ENCODE measurements at places on chromosomes 7 and 10.
A peak's percentile ranks its signal among the peaks of the same experiment; 100 is the strongest.

GRCh38 chr10:15367296-15368085 is 3.6 kb downstream of the FAM171A1 start:
- no peak for DNase-seq

DNA sequence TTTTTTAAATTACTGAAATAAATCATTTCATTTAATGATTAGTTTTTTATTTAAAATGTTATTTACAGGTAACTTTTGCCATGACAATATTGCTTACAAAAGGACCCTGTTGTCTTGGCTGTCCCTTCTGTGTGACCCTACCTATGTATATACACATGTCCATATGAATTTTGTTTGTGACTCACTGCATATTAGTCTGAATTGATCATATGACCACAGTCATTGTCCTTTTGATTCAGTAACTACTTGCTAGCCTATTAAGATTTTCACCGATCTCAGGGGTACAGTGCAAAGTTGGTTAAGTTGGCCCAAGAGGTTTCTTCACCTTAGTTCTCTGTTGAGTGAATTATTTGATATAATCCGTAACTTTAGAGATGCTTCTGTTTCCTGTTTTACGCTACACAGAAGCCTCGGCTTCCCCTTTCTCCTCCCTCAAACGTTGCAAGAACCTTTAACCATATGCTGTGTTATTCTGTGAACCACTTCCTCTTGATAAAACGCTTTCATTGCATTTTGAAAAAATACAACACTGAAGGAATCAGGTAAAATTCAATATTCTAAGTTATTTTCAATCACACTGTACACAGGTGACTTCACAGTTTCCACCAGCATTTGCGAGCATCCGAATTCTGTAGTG is 43.9 kb downstream of the APBB1IP start:
- peak; percentile 9 for DNase-seq

- no peak for DNase-seq
Measured at GRCh38 chr7:37675749-37676148, 7.8 kb upstream of the GPR141 start.

DNA sequence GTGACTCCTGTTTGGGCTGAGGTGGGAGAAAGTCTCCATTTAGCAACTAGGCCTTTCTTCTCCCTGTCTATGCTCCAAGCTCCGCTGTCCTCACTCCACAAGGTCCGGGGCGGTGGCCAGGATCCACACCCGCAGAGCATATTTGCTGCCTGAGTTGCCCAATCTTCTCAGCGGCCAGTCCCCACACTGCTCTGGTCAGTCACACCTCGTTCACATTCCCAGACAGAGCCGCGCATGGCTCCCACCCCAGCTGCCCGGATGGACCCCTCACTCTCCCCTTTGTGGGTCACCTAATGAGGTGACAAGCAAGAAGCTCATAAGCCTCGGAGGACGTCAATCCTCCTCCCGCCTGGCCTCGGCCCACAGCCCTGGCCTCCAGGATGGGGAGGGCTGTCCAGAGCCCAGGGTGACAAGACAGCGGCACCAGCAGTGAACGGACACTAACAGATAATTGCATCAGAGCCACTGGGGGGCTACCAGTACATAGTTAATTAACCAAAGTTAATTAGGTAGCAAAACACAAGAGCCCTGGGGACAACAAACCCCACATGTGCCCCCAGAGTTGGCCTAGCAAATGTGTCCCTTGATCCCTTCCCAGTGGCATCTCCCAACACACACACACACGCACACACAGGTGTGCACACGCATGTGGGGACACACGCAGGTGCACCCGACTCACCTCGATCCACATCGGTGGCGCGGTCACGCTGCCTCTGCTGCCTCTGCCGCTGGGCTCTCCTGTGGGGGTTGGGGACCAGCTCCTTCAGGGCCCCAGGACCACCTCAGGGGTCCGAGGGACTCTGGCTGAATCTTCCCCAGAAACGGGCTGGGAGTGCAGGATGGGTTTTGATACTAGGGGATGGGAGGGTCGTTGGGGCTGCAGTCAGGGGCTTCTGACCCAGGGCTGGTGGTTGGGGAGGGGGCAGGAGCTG is 11.8 kb downstream of the EPHA1 start:
- no peak for DNase-seq

DNA sequence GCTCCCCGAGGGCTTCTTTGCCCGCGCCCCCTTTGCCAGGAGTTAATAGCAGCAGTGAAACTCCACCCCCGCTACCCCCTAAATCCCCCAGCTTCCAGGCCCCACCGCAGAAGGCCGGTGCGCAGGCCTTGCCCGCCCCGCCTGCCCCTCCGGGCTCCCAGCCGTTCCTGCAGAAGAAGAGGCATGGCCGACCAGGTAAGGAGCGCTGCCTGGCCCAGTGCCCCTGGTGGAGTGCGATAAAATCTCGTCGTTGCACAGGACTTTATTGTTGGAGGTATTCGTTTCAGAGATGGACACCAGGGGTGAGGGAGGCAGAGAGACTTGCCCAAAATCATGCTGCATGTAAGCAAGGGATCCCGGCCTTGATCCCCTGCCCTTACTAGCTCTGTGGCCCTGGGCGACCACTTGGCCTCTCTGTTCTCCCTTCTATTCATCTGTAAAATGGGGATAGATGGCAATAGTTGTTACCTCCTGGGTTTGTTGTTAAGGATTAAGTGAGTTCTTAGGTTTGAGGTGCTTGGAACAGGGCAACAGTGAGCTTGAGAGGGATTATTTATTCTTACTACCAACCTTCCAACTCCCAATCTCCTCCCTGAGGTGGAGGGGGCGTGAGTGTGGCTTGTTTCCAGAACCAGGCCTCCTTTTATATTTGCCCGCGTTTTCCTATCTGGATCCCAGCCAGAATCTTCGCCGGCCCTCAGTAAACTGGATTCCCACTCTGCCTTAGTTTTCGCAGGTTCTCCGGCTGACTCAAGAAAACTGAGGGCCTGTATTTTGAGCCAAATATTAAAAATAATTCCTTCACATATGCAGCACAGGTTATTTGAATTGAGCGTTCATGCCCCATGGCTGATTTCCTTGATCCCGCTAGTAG is 78.3 kb downstream of the WIPF3 start:
- no peak for DNase-seq

GRCh38 chr7:136359333-136359903 is 382.3 kb upstream of the MTPN start:
- DNase-seq, result no peak

- no peak for DNase-seq
Measured at GRCh38 chr7:46033592-46033991, 112.5 kb upstream of the IGFBP3 start.

- no peak for DNase-seq
Measured at GRCh38 chr10:43863270-43863669, 214.6 kb upstream of the ZNF32 start.

DNA sequence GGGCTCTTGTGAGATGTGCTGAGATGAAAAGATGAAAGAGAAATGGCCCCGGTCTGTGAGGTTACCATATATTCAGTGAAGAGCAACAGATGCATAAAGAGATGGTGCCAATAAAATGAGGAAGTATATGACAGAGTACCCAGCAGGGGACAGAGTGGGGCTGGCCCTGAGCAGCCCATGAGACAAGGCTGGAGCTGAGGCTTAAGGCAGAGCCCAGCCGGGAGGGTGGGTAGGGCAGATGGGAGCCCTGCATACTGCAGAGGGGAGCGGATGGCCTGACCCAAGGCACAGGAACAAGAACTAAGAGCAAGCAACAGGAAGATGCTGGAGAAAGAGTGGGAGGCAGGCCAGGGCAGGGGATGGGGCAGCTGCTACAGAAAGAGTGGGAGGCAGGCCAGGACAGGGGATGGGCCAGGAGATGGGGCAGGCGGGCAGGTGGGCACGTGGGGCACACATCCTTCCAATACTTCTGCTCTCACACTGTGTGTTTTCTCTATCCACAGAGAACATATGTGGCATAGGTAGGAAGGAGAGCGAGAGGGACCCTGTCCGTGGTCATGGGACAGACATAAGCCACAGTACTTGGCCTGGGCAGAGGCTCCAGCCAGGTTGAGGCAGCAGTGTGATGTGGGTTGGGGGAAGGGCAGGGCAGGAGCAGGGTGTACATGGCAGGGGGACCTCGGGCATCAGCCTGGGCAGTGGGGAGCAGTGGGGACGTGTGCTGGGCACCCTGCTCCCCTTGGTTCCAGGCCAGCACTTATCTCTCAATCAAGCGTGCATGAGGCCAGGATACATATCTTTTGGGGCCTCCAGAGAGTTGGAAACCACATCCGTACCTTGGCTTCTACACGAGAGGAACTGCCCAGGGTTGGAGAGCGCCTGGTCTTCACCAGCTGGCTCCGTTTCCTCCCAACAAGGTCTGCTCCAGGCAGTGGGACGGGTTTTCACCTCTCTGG is 91.6 kb upstream of the IKZF1 start:
- no peak for DNase-seq

GRCh38 chr7:66150471-66150870 is 35.8 kb downstream of the CRCP start:
- DNase-seq, result no peak

DNA sequence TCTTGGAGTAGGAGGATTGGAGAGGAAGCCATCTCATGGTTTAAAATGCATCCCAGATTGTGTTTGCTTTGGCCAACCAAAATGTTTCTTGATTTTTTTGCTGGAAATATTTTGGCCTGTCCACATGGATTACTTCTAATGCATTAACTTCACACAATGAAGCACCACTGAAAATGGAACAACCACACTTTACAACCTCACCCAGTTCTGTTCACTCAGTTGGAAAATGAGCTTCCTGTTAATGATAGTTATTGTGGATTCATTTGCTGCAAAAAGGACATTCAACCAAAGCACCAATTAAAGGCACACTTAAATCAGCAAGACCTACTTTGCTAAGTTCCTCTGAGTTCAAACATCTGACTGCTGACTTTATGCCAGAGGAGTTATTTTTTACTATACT is 11.3 kb upstream of the A1CF start:
- no peak for DNase-seq

GRCh38 chr10:32256613-32257437 is 90.1 kb downstream of the EPC1 start:
- DNase-seq, result peak; percentile 22

GRCh38 chr10:110502072-110502845 is 4.6 kb downstream of the DUSP5 start:
- DNase-seq, result no peak

DNA sequence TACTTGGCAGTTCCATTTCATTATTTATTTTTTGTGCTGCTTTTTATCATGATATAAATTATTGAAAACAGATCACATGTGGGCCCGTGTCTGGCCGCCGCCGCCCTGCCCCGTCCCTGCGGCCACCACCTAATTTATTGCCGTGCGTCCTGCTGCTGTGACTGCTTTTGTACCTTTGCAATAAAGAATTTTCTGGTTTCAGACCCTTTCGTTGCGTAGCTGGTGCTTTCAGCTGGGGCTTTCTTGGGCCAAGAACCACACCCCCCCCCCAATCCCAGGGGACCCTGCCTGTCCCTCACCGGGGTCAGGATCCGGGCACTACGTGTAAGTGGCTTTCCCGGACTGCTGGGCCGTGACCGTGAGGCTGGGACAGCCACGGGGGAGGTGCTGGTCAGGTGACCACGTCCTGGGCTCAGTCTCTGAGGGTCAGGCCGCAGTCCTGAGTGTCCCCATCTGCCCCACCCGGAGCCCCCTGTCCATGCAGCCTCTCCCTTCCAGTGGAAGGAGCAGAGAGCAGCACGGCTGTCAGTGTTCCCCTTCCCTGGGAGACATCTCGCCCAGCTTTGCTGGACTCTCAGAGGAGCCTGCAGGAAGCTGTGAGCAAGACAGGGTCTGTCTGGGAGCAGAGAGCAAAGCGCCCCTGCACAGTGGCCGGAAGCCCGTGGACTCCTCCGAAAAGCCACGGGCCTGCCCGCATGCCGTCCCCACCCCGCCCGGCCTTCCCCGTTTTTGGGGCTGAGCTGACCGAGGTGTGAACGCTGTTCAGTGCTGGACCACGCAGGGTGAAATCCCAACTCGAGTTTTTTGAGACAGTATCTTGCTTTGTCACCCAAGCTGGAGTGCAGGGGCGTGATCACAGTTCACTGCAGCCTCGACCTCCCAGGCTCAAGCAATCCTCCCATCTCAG is 12.6 kb downstream of the MAFK start:
- no peak for DNase-seq

DNA sequence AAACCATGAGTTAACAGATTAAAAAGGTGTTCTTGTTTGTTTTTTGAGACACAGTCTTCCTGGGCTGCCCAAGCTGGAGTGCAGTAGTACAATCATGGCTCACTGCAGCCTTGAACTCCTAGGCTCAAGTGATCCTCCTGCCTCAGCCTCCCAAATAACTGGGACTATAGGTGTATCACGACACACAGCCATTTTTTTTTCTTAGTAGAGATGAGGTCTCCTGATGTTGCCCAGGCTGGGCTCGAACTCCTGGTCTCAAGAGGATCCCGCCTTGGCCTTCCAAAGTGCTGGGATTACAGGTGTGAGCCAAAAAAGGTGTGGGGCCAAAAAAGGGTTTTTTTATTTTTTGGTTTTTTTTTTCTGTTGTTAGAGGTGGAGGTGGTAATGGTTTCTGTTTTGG is 29.3 kb downstream of the KMT2C start:
- DNase-seq, result no peak

GRCh38 chr10:132973903-132974241 is 31.5 kb upstream of the CFAP46 start:
- no peak for DNase-seq

GRCh38 chr7:105216786-105217185 is 171.9 kb downstream of the SRPK2 start:
- DNase-seq, result no peak

- DNase-seq, result no peak
Measured at GRCh38 chr7:45652630-45653029, 78.5 kb downstream of the ADCY1 start.

GRCh38 chr10:51700228-51700817 is 928 bp upstream of the CSTF2T start:
- no peak for DNase-seq

- DNase-seq, result no peak
Measured at GRCh38 chr10:43854007-43854406, 205.3 kb upstream of the ZNF32 start.

GRCh38 chr7:67777119-67777518 is 780.5 kb downstream of the TYW1 start:
- DNase-seq, result no peak

GRCh38 chr10:96834120-96834519 is 2.0 kb downstream of the LCOR start:
- DNase-seq, result no peak

GRCh38 chr10:62658516-62658915 is 146.0 kb upstream of the ADO start:
- no peak for DNase-seq

- no peak for DNase-seq
Measured at GRCh38 chr10:86931872-86932271, 25.5 kb downstream of the MMRN2 start.

- no peak for DNase-seq
Measured at GRCh38 chr7:159030490-159031134, 114.1 kb downstream of the VIPR2 start.

DNA sequence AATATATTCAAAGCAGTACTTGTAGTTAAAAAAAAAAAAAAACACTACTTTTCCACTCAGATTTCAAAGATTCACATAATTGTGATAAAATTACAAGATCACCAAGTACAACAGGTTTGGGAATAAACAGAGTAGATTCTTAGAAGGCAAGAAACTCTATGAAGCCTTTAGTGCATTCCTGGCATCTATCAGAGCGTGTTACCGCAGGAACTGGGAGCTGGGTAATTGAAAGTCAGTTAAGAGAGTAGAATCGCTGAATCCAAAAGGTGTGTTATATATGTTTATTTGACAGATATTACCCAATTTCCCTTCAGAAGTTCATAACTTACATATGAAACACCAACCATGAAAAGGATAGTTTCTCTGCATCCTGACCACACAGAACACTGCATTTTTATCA is 159.2 kb upstream of the PLXNA4 start:
- no peak for DNase-seq
